ENCODE measurements at places on chromosomes 6 and 20.

DNA sequence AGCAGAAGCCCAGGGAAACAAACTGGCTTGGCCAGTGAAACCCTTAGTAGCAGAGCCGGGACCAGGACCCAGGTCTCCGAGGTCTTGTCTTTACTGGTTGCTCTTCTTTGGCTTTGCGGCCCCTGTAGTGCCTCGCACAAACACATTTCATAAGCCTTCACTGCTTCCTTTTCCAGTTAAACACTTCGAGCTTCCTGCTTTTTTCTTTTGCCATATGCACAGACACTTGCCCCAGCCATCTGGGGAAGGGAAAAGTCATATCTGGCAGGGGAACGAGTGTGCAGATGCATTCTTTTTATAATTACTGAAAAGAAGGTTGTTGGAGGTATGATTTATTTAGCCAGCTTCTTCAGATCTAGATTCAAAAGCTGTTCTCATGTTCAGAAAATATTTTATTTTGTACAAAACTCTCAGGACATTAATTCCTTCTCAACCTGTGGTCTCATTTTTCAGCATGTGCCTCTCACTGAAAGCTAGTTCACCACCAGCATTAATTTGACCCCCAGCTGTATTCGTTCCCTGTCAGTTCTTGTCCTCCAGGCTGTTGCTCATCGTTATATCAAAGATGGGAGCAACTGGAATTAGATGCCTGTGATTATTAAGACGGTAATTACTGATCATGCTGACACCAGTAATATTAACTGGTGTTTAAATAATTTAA lies 19.2 kb downstream of the KLHL32 start:
- no peak for DNase-seq

DNA sequence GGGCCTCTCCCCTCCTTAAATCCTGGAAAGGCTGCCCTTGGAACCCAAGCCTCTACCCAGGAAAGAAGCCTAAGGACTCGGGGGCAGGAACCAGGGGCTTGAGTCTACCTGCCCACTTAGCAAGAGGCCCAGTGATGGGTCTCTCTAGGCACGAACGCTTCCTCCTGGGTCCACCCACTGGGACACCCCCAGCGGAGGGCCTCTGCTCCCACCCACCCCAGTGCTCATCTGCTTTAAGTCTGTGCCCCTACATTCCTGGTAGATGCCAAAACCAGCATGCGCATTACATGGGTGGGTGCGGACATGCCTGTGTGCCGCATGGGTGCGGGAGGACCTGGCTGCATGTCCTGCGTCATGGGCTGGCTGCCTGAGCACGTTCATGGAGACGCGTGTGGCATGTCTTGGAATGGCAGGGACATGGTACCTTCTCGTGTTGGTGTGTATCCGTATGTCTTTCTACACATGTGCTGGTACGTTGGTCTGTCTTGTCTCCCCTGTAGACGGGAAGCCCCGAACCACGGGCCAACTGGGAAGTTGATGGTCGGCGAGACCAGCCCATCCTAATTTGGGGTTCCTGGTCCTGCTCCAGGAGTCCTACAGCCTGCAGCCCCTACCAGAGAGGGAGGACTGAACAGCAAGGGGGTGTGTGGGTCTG lies 29.3 kb downstream of the SNPH start:
- no peak for DNase-seq

GRCh38 chr20:50202677-50203076 lies 12.0 kb downstream of the CEBPB start:
- no peak for DNase-seq

DNA sequence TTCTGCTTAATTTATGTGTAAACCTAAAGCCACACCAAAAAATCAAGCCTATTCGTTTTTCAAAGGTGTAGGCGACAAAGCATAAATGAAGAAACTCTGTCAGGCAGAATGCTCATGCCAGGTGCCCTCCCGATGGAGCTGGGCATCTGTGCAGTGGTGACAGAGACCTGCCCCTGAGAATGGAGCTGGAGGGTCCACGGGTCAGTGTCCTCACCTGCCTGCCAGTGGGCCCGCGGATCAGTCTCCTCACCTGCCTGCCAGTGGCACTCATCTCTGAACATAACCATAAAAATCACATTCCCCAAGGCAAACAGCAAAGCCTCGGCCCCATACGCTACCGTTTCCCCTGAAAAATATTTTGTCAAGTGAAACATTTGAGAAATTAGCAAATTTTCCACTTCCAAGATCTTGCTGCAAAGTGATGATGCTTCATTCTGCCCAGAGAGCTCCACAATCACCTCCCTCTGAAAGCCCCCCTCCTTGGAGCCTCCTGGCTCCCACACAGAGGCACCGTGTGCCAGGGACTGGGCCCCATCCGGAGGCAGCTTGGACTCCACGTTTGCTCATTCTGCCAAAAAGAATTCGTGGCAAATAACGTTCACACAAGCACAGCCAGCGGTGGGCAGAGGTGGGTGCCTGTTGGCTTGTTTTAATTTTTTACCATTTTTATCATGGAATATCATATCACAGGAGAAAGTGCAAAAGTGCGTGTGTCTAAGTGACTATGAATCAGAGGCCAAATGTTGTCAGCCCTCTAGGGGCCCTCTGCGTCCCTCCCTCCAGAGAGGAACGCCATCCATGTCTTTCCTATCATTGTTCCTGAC lies 88.8 kb downstream of the YTHDF1 start:
- no peak for DNase-seq

DNA sequence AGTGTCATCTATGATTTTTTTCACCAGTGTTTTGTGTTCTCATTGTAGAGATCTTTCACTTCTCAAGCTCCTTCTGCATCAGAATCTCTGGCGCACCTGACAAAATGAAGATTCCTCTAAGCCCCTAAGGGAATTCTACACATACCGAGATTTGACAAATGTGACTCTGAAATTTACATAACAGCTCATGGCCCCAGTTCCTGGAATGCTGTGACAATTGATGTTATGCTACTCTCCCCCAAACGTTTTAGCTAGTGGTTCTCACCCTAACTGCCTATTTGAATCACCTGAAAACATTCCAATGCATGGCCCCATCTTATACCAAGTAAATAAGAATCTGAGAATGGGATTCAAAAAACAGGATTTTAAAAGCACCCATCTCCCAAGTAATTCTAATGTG lies 162.1 kb upstream of the FKBP1C start:
- DNase-seq, result no peak
